Stimulated activated CD4-positive, alpha-beta T cell treated with anti-CD3 and anti-CD28 coated beads, TNF-alpha, amount 100 ng/mL, for 24 hours (primary cell): ENCODE measurements at places on chromosomes 3 and 15.

- DNase-seq, result no peak
Observed at GRCh38 chr15:41900526-41901380, 6.9 kb upstream of the SPTBN5 start.

DNA sequence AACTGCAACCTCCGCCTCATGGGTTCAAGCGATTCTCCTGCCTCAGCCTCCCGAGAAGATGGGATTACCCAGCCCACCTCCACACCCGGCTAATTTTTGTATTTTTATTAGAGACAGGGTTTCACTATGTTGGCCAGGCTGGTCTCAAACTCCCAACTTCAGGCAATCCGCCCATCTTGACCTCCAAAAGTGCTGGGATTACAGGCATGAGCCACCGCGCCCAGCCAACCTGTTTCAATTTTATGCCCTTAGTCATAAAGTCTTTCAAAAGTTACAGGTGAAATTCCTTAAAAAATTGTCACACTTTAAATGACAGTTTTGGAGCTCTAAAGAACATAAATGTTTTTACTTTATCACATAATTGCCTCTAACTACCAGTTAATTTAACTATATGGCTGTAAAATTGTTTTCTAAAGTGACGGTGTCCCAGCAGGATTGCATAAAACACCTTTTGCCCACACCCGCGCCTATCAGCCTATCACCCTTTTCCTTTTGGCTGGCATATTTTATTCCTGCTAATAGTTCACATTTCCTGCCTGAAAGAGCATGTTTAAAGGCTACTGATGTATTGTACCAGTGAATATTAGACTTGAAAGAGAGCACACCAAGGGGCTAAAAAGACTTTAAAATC is 164.2 kb upstream of the SEMA6D start:
- no peak for DNase-seq

- DNase-seq, result no peak
Observed at GRCh38 chr3:57586778-57587177, 10.4 kb downstream of the ARF4 start.

DNA sequence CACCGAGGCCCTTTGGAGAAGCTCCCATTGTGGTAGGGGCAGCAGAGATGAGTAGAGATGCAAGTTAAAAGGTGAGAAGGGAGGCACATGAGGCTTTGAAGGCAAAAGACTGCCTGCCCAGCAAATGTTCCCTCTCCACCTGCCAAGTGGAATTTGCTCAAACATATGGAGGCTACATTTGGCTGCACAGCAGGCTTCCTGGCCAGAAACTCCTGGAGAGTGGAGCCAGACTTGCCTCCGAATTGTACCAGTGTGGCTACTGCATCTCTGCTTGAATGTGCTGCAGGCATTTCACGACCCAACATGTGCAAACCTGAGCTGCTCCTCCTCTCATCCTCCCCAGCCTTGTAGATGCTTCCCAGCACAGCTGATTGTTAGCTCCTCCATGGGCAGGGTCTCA is 229.2 kb downstream of the ZNF621 start:
- DNase-seq, result no peak

DNA sequence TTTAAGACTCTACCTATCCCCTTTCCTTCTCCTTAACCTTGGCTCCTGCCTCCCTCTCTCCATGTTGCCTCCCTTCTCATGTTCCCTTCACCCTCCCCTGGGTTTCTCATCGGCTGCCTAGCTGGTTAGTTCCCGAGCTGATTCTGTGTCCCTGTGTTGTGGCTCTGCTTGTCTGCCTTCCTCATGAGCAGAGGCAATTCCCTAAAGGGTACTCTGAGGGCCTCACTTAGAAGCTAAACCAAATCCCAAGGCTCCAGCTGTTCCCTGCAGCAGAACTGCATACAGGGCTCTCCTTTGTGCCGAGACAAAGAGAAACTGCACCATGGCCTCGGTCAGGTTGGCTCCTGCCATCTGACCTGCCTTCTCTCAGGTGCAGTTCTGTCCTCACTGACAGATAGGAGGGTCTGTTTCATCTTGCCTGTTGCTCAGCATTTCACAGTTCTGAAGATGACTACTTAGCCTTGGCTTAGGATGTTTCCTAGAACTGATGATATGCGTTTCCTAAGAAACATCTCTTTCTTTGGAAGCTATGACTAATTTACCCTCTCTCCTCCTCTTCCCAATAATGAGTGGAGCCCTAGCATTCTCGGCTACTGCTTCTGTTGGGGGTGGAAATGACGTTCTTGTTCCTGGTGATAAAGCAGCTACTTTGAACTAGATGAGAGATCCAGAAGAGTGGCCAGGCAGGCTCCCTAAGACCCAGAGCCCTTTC is 27.1 kb downstream of the DUOX1 start:
- DNase-seq, result no peak

- DNase-seq, result no peak
Observed at GRCh38 chr3:188476935-188477334, 323.0 kb downstream of the LPP start.

GRCh38 chr15:95326431-95327182 is 1003.9 kb upstream of the NR2F2 start:
- no peak for DNase-seq

GRCh38 chr15:90362936-90363212 is 10.8 kb downstream of the ZNF774 start:
- no peak for DNase-seq

GRCh38 chr3:113018536-113019181 is 27.9 kb downstream of the GTPBP8 start:
- DNase-seq, result no peak

DNA sequence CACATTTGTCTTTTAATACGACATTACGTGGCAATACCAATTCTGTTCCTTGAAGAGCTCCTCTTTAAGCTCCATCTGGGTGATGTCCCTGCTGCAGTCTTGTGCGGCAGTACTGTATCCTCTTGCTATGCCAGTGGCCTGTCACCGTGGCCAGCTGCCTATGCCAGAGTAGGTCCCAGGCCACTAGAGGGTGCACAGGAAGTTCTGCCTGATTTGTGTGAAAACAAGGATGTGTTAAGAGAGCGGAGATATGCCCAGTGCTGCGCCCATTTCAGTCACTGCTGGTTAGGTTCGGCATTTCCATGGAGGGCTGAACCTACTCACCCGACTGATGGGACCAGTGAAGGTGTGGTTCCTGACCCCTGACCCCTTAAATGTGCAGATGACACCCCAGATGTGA is 25.2 kb downstream of the NIPA1 start:
- DNase-seq, result no peak

- DNase-seq, result no peak
Observed at GRCh38 chr3:46947546-46947901, 29.0 kb downstream of the CCDC12 start.

GRCh38 chr3:147119989-147120388 is 286.4 kb downstream of the ZIC4 start:
- no peak for DNase-seq

DNA sequence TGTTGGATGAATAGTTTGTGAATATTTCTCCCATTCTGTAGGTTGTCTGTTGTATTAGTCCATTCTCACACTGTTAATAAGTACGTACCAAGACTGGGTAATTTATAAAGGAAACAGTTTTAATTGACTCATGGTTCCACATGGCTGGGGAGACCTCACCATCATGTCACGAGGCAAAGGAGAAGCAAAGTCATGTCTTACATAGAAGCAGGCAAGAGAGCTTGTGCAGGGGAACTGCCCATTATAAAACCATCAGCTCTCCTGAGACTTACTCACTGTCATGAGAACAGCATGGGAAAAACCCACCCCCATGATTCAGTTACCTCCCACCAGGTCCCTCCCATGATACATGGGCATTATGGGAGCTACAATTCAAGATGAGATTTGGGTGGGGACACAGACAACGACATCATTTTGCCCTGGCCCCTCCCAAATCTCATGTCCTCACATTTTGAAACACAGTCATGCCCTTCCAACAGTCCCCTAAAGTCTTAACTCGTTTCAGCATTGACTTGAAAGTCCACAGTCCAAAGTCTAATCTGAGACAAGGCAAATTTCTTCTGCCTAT is 133.2 kb downstream of the LMLN start:
- no peak for DNase-seq

- DNase-seq, result no peak
Observed at GRCh38 chr3:138573138-138573537, 20.9 kb downstream of the CEP70 start.

- no peak for DNase-seq
Observed at GRCh38 chr3:17579289-17580031, 163.0 kb downstream of the TBC1D5 start.

- no peak for DNase-seq
Observed at GRCh38 chr15:95278532-95279245, 1047.3 kb downstream of the MCTP2 start.

DNA sequence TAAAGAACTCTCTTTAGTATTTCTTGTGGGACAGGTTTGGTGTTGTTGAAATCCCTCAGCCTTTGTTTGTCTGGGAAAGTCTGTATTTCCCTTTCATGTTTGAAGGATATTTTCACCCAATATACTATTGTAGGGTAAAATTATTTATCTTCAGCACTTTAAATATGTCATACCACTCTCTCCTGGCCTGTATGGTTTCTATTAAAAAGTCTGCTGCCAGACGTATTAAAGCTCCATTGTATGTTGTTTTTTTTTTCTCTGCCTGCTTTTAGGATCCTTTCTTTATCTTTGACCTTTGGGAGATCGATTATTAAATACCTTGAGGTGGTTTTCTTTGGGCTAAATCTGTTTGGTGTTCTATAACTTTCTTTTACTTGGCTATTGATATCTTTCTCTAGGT is 119.0 kb upstream of the TBC1D5 start:
- DNase-seq, result no peak

DNA sequence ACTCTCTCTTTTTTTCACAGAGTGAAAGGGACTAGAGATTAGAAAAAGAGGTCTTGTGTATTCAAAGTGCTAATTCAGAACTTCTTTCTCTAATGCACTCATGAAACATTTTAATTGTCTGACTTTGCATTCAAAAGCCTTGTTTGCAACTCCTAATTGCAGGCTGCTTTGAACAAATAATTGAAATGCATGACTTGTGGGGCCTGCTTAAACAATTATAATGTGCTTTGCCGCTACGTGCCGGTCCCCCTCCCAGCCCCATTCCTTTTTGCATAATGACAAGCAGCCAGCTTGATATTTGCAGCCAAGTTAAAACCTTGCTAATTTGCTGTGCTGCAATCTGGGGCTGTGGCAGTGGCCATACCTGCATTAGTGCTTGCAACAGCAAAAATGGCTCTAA is 114.5 kb downstream of the FOXB1 start:
- DNase-seq, result no peak

DNA sequence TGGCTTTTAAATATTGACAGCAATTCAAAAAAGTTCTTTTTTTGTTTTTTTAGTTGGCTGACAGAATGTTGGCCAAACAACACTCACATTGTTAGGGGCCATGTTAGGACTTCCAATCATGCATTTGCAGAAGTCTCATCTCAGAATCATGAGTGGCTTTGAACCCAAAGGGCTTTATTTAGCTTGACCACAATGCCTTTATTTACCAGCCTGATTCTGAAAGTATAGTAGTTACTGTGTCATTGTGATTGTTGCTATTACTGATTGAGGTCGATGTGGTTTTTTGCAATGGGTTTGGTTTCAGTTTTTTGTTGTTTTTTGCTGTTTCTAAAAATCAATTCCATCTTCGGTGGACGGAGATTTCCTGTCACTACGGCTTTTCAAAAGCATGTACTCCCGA is 7.2 kb downstream of the GLDN start:
- no peak for DNase-seq

GRCh38 chr3:124522082-124522625 is 208.1 kb upstream of the UMPS start:
- DNase-seq, result no peak

GRCh38 chr3:140760324-140761075 is 82.6 kb downstream of the TRIM42 start:
- DNase-seq, result no peak

- no peak for DNase-seq
Observed at GRCh38 chr15:88814393-88814792, 11.2 kb downstream of the ACAN start.

DNA sequence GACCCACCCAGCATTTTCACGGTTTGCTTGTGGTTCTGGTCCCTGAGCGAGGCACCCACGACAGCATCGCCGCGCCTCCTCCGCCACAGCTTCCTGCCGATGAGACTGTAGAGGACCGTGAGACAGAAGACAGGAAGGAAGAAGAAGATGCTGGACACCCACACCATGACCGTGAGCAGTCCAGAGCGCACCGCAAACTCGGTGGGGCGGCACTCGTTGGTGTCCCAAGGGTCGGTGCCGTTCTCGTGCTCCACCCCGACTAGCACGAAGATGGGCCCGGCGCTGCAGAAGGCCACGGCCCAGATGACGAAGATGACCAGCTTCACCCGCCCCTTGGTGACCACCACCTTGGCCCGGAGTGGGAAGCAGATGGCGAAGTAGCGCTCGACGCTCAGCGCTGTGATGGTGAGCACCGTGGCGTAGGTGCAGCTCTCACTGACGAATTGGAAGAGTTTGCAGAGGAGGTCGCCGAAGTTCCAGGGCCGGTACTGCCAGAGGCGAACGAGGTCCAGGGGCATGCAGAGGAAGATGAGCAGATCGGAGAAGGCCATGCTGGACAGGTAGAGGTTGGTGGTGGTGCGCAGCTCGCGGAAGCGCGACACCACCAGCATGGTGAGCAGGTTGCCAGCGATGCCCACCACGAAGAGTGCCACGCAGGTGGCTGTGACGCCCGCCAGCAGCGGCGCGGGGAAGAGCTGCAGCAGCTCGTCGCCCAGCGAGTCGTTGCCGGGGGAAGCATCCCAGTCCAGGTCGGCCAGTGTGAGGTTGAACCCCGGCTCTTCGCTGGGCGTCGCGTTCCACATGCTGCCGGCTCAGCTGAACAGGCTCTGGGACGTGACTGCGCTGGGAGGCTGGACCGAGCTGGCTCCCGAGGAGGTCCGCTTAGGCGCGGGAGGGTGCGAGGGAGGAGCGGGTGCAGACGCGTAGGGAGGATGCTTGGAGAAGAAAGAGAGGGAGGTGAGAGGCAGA is at the start of gene GHSR:
Gene GHSR, minus strand, starts transcription at position 846 of the 969 bp plus-strand sequence. Its CDS starts 43 bp downstream, at position 803.
- no peak for DNase-seq

DNA sequence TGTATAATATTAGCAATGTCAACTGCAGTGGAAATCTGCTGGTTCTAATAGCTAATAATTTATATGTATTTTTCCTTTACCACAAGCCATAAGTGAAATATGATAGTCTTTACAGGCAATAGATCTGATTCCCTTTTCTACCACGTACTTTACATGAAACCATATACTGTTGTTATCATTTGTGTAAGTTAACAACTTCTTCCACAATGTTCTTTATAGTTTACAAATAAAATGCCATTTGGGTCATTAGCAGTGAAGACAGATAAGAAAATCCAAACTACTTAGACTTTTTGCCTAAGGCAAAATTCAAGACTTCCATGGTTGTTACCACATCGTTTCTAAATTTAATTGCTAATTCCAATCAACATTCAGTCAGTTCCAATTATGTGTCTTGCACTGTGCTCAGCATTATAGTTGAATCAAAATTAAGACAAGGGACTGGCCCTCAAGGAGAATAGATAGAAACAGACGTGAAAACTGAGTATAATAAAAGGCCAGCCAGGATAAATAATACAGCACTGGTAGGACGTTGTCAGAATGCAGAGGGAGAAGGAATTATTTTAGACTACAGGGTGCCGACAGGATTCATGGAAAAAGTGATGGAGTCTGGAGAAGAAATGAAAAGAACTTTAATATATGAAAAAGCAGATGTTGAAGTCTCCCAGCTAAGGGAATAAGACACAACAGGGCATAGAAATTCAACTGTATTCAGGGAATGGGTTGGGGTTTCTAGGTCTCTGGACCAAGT is 249.8 kb downstream of the ALCAM start:
- no peak for DNase-seq

- DNase-seq, result no peak
Observed at GRCh38 chr3:5190147-5190791, 2.8 kb downstream of the EDEM1 start.
